ENCODE measurements at places on chromosomes 16 and 17.
A peak's percentile ranks its signal among the peaks of the same experiment; 100 is the strongest.

GRCh38 chr16:405548-406506 is 4.1 kb downstream of the DECR2 start:
- no peak for DNase-seq

DNA sequence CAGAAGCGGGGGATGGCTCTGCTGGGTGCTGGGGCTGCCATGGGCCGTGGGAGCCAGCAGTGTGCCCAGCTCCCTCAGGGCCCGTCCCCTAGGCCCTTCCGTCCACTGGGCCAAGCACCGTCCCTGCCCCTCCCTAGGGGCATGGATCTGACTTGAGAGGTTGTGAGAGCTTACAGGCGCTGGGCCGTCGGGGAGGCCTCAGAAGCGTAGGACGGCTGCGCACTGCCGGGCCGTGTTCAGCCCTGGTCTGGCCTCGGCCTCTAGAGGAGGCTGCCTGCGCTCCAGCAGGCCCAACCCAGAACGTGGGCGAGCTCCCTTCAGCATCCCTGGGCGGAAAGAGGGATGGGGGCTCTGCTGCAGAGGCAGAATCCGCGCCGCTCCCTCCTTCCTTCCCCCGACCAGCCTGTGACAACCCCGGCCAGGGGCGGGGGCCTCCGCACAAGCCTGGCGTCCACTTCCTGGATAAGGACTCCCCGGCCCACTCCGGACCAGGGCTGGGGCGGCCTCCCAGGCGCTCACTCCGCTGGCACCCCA is 685 bp upstream of the MPG start:
- DNase-seq, result peak; percentile 73

- no peak for DNase-seq
Measured at GRCh38 chr17:3035256-3035967, 28.0 kb downstream of the OR1D5 start.

- DNase-seq, result no peak
Measured at GRCh38 chr17:6639586-6640535, 650 bp downstream of the KIAA0753 start.

GRCh38 chr17:7782240-7782639 is 51.8 kb upstream of the KDM6B start:
- DNase-seq, result no peak

DNA sequence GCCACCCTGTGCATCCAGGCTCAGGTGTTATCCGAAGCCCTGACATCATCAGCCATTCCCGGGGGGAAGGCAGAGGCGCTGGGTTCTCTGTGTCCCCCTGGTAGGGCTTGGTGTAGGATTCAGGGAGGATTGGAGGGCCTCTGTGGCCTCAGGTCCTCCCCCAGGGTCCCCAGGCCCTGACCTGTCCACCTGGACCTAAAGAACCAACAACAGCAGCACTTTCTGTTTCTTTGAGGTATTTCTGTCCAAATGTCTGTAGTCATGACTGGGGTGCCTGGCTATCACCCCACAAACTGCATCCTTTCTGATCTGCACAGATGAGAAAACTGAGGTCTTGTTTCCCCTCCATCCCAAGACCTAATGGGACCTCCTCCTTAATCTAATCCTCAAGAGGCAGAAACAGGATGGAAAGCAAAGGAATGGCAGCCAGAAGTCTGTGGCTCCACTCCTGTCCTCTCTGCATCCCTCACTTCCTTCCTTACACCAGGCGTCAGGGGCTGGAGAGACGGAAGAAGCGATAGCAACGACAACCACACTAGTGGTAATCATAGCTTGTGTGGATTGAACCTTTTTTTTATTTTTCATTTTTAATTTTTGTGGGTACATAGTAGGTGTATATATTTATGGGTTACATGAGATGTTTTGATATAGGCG is 11.8 kb downstream of the NLRC5 start:
- DNase-seq, result no peak

GRCh38 chr17:39513309-39513708 is 52.0 kb downstream of the CDK12 start:
- DNase-seq, result no peak

DNA sequence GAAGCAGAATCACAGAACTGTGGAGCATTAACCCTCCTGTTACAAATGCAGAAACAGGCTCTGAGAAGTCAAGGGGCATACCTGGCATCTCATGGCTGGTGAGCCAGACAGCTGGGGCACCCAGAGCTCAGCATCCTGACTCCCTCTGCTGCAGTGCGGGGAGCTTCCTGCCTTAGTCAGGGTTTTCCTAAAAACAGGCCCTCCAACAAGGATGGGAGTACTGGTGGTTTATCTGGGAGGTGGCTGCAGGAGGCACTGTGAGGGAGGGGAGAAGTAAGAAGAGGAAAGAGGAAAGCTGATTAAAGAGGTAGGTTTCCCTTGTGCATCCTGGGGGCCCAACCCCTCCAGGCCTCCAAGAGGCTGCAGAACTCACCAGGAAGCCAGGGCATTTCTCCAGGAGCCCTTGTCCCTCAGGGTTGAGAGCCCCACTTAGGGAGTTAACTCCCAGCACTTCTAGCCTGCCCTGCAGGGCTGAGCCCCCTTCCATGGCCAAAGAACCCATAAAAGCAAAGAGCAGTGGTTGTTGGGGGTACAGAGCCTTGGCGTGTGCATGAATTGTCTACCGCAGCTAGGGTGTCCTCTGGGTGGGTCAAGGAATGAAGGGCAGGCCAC is 261.5 kb upstream of the RPL38 start:
- DNase-seq, result no peak

DNA sequence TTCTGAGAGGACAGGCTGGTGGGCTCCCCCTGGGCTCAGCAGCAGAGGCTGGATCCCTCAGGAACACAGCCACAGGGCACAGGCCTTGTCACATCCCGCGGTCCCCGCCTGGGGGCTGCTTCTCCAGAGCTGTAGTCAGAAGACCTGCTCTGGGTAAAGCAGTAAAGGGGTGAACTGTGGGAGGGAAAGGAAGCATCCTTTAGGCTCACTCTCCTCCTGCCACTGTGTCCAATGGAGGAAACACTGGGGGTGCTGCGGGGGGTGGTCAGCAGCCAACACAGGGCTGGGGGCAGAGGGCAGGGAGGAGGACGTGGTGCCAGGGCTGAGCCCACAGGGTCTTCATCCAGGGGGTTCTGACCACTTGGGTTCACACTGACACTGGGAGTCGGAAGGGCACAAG is 5.0 kb upstream of the SLC38A8 start:
- DNase-seq, result no peak

DNA sequence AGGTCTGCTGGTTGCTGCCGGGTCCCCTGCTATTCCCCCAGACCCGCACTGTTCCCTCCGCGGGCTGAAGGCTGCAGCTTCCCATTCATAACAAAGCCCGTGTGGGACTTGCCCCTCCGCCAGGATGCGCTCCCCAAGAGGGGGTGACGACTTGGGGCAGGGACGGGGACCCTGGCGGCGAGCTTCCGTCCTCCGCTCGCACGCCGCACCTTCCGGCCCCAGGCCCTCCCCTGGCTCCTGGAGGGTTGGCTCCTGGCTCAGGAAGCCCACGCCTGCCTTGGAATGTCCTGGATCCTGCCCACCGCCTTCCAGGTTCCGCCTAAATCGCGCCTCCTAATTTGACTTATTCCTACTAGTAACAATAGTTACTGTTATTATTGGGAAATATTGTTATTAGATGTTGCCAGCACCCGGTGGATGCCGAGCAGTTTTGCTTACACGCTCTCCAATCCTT is 1.1 kb upstream of the TFAP4 start:
- DNase-seq, result peak; percentile 81

- DNase-seq, result peak; percentile 41
Measured at GRCh38 chr16:49890876-49891275, 35.0 kb upstream of the ZNF423 start.

- no peak for DNase-seq
Measured at GRCh38 chr17:10088444-10088843, 110.0 kb downstream of the GAS7 start.

GRCh38 chr17:15185625-15185991 is 79.5 kb downstream of the PMP22 start:
- DNase-seq, result peak; percentile 57

GRCh38 chr16:11507350-11507749 is 79.4 kb downstream of the LITAF start:
- DNase-seq, result no peak

GRCh38 chr16:58498341-58499091 is 1.4 kb upstream of the NDRG4 start:
- DNase-seq, result no peak

- DNase-seq, result no peak
Measured at GRCh38 chr17:59853168-59853918, 39.4 kb downstream of the TUBD1 start.

- no peak for DNase-seq
Measured at GRCh38 chr17:77124192-77124889, 16.4 kb upstream of the SEC14L1 start.

- no peak for DNase-seq
Measured at GRCh38 chr17:46768540-46768870, 50.0 kb downstream of the WNT3 start.

DNA sequence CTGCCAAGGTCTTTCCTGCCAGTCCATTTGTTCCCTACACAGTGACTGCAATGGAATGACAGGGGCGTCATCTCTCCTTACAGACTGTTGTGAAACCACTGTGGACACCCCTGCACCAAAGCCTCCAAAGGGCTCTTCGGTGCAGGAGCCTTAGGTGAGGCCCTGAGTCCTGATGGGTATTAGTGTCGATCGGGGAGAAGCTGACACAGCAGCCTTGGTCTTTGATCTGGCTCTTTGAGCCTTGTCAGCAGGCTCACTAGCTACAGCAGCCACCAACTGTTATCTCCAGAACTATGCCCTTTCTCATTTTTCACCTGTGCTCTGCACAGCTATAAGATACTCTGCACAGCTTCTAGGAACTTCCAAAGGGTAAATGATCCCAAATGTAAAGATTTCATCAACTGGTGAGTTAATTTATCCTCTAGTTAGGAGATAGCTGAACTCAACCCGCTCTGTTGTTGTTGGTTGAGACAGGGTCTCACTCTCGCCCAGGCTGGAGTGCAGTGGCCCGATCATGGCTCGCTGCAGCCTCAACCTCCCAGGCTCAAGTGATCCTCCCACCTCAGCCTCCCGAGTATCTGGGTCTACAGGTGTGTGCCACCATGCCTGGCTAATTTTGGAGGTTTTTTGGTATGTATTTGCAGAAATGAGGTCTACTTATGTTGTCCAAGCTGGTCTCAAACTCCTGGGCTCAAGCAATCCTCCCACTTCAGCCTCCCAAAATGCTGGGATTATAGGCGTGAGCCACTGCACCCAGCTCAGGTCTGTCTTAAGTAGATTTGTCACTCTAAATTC is 19.7 kb downstream of the G6PC1 start:
- no peak for DNase-seq

GRCh38 chr17:8614988-8615387 is 15.5 kb downstream of the MYH10 start:
- DNase-seq, result no peak

- DNase-seq, result no peak
Measured at GRCh38 chr17:35188111-35188510, 6.1 kb downstream of the SLC35G3 start.

DNA sequence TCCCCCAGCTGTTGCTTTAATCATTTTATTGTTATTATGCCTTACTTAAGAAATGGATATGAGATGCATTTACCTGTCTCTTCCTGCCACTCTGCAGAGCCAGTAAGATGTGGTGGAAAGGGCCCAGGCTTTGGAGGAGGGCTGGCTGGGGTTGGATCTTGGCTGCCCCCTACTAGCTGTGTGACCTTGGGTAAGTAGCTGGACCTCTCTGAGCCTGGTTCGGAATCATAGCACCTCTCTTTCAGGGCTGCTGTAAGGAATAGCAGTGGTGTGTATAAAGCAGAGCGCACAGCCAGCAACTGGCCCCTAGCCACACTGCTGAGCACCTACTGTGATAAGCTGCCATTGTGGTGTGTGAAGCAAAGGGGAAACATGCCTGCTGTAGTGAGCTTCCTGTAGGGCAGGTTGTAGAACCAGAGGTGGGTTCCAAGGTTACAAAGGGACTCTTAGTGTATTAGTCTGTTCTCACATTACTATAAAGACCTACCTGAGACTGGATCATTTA is 23.9 kb downstream of the MAPT start:
- no peak for DNase-seq

DNA sequence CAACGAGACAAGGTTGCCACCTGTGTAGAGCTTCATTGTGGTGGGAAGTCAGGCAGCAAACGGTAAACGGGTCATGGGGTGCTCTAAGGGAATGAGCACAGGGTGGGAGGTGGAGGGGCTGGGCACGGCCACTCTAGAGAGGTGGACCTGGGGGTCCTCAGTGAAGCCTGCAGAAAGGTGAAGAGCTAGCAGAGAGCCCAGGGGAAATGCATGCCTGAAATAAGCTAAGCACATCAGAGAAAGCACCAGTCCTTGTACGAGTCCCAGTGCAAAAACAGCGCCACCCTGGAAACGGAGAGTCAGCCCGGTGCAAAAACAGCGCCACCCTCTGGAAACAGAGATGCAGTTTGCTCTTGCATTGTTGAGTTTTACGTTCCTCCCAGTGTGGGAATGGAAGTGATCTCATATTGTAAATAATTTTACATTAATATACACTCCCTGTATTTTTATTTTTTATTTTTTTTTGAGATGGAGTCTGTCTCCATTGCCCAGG is 65.0 kb downstream of the TBC1D16 start:
- peak; percentile 75 for DNase-seq

DNA sequence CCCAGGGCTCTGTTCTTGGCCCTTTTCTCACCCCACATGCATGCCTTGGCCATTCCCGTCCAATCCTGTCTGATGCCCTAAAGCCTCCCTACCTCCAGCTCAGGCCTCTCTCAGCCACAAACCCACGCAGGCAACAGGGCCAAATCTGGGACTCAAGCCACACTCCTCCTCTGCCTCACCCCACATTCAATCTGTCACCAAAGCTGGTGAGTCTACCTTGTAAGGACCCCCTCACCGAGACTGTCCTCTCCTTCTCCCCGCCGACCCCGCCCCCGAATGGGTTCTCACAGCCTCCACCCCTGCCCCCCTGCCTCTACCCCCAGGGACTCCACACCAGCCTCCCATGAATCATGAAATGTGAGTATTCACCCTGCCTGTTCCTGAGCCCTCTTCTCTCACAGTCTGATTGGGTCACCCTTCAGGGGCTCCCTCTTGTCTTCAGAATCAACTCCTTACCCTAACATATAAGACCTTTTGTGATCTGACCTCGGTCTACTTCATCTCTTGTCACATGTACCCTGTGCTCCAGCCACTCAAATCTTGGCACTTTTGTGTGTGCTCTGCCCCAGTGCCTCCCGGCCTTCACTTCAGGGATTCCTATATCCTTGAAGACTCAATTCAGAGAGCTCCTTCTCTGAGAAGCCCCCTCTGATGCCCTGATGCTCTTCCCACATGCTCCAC is 10.7 kb downstream of the EPOP start:
- no peak for DNase-seq

- DNase-seq, result peak; percentile 80
Measured at GRCh38 chr16:68972720-68973119, 129.4 kb downstream of the TANGO6 start.

GRCh38 chr17:28488533-28489276 is 15.3 kb downstream of the SLC13A2 start:
- DNase-seq, result no peak

GRCh38 chr16:9099131-9099625 is 7.7 kb downstream of the HAPSTR1 start:
- DNase-seq, result no peak

GRCh38 chr17:13266606-13267005 is 248.8 kb upstream of the ELAC2 start:
- no peak for DNase-seq

GRCh38 chr17:81251709-81252301 is 12.7 kb downstream of the NDUFAF8 start:
- peak; percentile 60 for DNase-seq

Data from eye (tissue), 1 donor.